ENCODE measurements at places on chromosomes 1 and 21.
A peak's percentile ranks its signal among the peaks of the same experiment; 100 is the strongest.

GRCh38 chr21:14737922-14738321 is 191.8 kb upstream of the SAMSN1 start:
- peak; percentile 1 for DNase-seq

DNA sequence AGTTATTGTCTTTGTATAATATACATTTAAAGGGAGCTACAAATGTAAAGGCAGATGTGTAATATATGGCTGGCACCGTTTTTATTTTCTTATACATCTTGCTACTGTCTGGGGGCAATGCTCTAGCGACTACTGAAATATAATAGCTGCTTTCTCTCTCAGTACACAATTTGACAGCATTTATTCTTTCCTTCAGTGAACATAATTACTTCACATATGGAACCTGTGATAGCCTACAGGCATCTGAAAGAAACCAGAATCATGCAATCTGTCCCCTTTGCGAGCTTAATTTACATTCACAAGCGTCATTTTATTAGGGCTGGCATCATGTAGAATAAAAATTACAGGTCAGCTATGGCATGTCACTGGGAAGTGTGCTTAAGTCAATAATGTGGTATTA is 557.5 kb upstream of the PTBP2 start:
- no peak for DNase-seq

DNA sequence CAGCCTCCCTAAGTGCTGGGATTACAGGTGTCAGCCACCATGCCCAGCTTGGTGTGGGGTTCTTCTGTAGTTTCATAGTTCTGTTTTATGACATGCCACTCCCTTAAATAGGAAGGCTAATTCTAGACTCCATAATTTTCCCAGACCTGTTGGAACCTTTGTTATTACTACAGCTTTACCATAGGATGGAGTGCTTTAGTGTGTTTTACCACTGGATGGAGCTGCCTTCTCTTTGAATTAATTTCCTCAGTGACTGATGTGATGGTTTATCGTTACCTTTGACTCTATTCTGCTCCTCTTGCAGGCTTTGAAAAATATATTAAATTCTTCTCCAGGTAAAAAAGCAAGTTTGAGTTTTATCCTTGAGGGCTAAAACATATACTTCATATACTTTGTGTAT is 84.6 kb upstream of the NEK7 start:
- DNase-seq, result no peak

DNA sequence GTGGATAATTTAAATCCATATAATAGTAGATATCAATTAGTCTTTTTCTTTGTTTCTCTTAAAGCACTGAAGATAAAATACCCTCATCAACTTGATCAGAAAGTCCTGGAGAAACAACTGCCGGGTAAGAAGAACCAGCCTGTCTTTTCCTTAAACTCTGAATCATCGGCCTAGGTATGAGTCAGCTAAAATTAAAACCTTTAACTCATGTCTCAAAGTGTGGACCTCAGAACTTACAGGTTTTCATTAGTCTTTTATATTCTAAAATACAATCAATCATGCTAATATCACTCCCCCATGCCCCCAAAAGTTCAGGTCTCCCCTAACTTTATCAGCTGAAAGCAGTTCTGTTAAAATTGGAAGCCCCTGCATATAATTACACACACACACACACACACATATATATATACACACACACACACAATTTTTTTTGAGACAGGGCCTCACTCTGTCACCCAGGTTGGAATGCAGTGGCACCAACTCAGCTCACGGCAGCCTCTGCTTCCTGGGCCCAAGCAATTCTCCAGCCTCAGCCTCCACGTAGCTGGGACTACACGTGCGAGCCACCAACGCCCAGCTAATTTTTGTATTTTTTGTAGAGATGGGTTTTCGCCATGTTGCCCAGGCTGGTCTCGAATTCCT is 61.3 kb downstream of the B3GALNT2 start:
- peak; percentile 42 for DNase-seq

DNA sequence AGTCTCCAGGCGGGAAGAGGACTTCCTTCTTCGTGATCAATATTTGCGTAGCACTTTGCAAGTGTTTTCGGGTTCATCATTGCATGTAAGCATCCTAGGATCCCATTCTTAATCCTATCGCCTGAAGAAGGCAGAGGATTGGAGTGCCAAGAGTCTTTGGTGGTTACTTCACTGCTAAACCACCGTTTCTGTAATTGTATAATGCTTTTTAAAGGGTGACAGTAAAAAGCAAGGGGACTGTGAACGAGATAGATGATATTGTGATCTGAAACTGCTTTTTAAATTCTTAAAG is 345 bp upstream of the ALDH9A1 start:
- no peak for DNase-seq

GRCh38 chr1:34984435-34984792 is 733 bp downstream of the TMEM35B start:
- DNase-seq, result no peak

Measured in fibroblast of skin of left quadriceps (primary cell).